ENCODE measurements at places on chromosomes 5 and 9.
A peak's percentile ranks its signal among the peaks of the same experiment; 100 is the strongest.

DNA sequence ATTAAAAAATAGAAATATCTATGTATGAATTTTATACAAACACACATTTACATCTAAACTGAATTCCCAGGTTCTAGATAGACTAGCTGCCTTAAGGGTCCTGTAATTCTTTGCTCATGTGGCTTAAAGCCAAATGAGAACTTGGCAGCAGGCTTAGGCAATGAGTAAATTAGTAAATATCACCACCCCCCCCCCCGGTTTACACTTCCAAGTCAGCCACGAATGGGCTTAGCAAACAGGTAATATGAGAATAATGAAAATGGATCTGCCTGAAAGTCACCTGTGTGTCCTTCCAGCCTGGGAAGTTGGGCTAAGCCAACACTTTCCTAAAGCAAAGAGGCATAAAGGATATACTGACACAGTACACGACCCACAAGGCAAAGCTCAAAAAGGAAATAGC, 108.6 kb downstream of the KLHL3 start:
- no peak for DNase-seq

GRCh38 chr9:127090341-127090985, 32.0 kb downstream of the ANGPTL2 start:
- no peak for DNase-seq

DNA sequence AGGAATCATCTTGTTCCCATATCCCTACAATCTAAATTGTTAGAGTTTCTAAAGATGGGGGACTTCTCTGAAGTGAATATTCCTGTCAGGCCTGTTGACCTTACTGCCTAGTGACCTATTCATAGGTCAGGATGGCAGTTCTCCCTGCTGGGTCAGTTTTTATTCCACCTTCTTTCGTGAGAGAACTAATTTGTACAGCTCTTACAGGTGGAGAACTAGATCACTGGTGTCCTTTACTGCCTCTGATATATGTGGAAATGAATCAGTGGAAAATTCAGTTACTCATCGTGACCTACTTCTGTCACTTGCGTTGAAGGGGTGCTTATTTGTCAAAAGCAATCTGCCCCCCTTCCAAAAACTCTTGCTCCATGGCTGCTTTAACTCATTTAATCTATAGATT, 164.9 kb downstream of the CD180 start:
- peak; percentile 9 for DNase-seq

DNA sequence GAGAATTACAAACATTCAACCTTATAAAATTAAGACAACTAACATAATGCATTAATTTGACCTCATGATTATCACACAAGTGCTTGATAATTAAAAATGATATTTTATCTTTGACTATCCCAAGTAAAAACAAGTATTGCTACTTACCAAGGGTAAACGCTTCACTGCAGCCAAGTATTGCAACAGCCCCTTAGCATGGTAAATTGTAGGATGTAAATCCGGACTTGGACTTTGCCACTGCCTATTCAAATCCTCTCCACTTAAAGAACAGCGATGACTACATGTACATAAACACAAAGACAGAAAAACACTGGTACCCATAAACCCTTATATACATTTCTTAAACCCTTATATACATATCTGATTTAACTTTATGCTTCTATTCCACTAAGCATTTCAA, 155.1 kb downstream of the AGTPBP1 start:
- DNase-seq = no peak

- DNase-seq = peak; percentile 17
Observed at GRCh38 chr9:69036309-69036708, 757 bp downstream of the FXN start.

DNA sequence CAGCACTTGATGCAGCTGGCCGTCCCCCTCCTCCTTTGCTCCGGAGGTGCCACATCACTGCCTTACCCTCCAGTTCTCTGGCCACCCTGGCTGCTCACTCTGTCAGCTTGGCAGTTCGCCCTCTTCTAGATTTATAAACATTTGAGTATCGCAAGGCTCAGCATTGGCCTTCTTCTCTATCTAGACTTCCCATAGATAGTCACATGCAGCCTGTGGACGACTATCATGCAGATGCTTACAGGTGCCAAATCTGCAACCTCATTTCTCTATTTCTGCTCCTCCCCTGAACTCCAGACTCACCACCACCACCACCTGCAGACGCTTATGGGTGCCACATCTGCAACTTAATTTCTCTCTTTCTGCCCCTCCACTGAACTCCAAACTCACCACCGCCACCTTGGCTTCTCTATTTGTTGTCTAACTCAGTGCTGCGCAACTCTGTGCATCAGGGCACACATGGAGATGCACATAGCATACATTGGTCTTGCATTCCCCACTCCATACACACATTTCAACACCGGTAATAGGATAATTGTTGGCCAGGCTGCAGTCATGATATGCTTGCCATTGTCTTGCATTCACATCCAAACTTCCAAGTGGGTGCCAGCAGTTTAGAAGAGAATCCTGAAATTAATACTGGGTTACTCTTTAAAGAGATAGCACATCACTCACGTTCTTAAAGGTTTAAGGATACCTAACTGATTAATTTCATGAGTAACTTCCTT, 1.9 kb upstream of the DAP start:
- DNase-seq = no peak

DNA sequence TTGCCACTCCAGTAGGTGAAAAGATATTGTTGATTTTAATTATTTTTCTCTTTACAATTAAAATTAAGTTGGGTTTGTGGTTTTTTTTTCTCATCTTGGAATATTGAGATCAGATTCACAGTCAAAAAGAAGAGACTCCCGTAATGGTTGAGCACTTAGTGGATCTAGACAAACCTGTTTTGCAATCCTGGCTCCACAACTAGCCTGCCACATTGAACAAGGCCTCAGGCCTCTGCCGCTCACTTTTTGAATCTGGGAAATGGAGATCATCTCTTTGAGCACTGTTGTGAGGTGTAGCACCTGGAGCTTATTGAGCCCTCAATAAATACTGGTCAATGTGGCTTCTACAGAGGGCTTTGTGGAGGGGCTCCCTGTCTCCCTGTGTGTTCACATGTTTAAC, 37.1 kb upstream of the RARS1 start:
- no peak for DNase-seq

- no peak for DNase-seq
Observed at GRCh38 chr5:5306696-5307095, 115.8 kb upstream of the ICE1 start.

DNA sequence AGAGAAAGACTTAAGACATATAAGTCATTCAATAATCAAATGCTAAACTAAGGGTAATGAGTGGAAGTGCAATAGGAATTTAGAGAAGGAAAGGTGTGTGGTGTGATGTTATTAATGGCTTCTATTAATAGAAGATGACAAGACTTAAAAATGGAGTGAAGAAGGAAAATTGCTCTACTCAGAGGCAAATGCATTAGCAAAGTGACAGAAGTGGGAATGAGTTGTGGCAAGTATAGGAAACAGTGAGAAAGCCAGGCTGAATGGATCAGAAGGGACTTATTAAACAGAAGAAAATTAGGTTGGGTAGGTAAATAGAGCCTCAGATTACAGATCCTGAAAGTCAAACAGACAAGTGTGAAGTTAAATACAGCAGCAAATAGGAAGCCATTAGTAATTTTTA, 5.7 kb downstream of the SKIC3 start:
- no peak for DNase-seq

GRCh38 chr9:130259044-130259443, 6.5 kb upstream of the HMCN2 start:
- no peak for DNase-seq

DNA sequence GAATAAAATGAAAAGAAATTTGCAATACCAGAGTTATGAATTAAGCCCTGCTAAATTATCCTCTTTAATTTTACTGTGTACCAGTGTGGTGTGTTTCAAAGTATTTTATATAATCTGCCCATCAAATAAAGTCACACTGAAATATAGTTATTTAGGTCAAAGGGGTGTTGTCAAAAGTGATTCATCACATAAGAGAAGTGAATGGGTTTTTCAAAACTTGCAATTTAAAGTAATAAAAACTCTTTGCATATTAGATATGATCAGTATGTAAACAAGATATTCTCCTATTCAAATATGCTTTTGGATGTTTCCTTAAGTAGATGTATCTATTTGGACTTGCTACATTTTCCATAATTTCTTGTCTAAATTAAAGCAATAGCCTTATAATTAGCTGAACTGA, 1183.0 kb upstream of the CDH18 start:
- no peak for DNase-seq

- no peak for DNase-seq
Observed at GRCh38 chr5:42606464-42606869, 150.2 kb upstream of the CCDC152 start.

DNA sequence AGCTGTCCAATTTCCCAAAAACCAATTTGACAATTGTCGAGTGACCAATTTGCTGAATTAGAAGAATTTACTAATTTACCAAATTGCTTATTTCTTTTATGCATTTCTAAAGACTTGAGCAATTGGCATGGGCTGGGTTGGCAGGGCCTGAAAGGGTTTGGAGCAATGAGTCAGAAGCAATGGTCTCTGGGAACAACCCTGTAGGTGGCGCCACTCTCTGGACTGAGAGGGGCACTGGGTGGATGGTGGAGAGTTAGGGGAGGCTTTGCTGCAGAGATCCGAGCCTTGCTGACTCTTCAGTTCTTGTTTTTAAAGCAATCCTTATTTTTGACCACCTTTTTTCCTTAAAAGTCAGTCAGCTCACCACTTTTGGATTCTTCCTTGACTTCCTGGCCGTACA, 71.5 kb upstream of the RPS23 start:
- peak; percentile 28 for DNase-seq

DNA sequence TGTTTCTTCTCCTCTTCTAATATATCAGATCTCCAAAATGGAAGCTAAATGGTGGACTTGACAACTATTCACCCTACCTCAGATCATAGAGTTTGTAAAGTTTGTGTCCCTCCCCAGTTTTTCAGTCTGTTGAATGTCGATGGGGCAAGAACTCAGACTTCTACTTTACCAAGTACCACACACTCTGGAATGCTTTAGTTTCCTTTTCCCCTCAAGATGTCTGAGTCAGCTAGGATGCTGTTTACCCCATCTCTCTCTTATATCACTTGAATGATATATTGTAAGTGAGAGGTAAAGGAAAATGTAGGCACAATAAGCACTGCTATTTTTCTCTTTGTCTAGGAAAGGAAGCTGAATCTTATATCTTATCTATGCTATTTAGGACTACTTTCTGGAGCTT, 25.9 kb upstream of the TAL2 start:
- no peak for DNase-seq

DNA sequence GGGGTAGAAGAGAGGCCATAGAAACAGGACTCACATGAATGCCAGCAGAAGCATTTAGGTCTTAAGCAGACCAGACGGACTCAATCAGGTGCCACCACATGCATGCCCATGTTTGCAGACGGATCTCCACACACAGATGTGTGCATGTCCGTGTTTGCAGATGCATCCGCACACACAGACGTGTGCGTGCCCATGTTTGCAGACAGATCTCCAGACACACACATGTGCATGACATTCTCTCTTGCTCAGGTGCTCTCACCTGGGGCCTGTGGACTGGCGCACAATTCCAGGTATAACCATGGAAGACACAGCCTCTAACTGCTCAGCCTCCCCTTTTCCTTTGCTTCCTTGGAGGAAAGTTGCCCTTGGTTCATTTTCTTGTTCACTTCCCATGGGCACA, 148.3 kb downstream of the CACNA1B start:
- no peak for DNase-seq

DNA sequence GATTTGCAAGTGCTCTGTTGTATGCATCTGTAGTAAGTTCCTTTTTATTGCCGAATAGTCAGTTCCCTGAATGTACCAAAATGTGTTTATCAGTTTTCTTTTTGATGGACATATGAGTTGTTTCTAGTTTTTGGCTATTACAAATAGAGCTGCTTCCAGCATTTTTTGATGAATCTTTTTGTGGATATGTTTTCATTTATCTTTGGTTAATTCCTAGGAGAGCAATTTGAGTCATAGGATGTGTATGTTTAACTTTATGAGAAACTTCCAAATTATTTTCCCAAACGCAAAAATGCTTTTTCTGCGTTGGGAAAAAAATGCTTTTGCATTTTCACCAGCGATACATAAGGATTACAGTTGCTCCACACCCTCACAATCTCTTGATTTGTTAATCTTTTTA, 287.7 kb downstream of the FER start:
- DNase-seq = no peak

- no peak for DNase-seq
Observed at GRCh38 chr5:180563994-180564393, 27.3 kb downstream of the SCGB3A1 start.

DNA sequence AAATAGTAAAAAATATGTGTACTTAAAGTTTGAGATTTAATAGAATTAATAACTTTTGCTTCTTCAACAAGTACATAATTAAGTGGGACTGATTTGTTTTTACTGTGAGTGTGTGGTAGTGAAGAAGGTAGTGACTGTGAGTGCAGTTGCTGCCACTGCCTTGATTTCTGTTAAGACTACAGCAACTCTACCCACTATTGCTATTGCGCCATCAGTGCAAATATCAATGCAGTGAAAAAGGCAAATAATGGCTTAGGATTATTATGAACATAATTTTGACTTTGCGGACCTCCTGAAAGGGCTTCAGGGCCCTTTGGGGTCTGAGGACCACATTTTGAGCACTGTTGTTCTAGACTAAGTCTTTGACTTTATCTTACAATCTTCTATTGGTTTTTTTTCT, 112.0 kb upstream of the PITX1 start:
- DNase-seq = no peak

- no peak for DNase-seq
Observed at GRCh38 chr9:81989700-81990099, 1.1 kb downstream of the SPATA31D1 start.

DNA sequence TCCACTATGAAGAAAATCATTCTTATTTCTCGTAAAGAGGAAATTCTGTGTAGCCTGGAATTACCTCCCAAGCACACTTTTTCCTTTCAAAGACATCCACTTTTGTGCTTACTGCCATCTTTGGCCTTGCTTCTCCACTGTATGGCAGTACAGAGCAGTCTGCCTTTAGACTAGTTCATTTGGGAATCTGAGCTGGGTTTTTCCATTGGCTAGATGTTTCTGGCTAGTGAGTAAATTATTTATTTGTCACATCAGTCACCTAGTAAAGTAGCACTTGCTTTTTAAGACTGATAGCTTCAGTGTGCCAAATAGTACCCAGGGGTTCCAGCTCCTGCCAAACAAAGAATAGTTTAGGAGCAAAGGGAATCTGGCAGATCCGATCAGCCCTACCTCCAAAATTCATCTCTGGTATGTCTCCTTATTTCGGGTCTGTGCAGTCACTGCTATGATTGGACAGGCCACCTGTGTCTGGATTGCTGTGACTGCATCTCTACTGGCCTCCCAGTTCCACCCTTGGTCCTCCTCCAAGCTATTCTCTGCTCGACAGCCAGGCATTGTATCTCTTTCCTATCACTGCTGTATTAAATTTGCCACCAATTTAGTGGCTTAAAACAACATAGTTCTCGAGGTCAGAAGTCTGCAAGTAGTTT, 97.6 kb downstream of the NUDT12 start:
- no peak for DNase-seq

GRCh38 chr5:172077664-172078425, 71.4 kb upstream of the FBXW11 start:
- DNase-seq = no peak

- no peak for DNase-seq
Observed at GRCh38 chr9:125985998-125986655, 239.0 kb downstream of the PBX3 start.

GRCh38 chr9:72297516-72297915, 67.5 kb downstream of the ZFAND5 start:
- no peak for DNase-seq
